ENCODE measurements at places on chromosomes 6 and 20.
A peak's percentile ranks its signal among the peaks of the same experiment; 100 is the strongest.

- peak; percentile 2 for DNase-seq
Observed at GRCh38 chr6:124719913-124720312, 242.3 kb upstream of the RNF217 start.

DNA sequence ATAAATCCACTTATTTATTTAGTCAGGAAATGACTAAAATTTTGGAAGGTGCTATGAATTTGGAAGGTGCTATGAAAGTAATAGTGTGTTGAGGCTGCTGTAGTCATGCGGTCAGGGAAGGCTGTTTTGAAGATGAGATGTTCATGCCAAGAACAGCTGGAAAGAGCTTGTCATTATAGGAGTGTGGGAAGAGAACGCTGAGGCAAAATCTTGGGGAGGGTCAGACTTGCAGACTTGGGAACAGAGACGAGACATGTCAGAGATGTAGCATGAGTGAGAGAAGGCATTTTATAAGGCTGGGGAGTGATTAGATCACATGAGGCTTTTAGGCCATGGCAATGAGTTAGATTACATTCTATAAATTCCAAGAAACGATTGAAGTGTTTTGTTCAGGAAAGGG lies 124.0 kb upstream of the B3GAT2 start:
- DNase-seq = no peak

- DNase-seq = no peak
Observed at GRCh38 chr6:108944071-108944470, 95.8 kb downstream of the ARMC2 start.

- no peak for DNase-seq
Observed at GRCh38 chr6:144515761-144516160, 230.6 kb downstream of the UTRN start.

- no peak for DNase-seq
Observed at GRCh38 chr20:41382791-41383305, 16.2 kb upstream of the EMILIN3 start.

- no peak for DNase-seq
Observed at GRCh38 chr20:1528811-1529210, 28.7 kb downstream of the SIRPD start.

DNA sequence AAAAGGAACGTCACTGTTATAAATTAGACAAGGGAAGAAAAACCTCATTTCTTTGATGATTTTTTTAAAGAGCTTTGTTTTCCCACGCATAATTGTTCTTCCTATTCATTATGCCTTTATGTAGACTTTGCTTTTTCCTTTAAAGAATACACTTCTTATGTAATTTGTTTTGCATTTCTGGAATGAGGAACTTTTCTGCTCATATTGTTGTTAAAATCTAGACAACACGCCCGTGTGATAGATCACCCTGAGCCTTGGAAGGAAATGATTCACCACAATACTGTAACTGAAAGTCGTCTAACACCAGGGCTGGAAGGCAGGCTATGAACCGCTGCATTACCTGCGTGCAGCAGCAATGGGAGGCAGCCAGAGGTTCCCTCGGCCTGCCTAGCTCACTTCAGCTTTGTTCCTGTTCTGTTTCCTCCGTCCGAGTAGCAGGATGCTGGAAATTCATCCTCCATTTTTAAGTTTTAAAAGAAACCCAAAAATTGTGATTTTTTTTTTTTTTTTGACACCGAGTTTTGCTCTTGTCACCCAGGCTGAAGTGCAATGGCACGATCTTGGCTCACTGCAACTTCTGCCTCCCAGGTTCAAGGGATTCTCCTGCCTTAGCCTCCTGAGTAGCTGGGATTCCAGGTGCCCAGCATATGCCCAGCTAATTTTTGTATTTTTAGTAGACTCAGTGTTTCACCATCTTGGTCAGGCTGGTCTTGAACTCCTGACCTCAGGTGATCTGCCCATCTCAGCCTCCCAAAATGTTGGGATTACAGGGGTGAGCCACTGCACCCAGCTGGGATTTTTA lies 49.6 kb upstream of the ZNF217 start:
- DNase-seq = peak; percentile 5

- DNase-seq = peak; percentile 10
Observed at GRCh38 chr6:88089708-88090107, 42.1 kb downstream of the SPACA1 start.

DNA sequence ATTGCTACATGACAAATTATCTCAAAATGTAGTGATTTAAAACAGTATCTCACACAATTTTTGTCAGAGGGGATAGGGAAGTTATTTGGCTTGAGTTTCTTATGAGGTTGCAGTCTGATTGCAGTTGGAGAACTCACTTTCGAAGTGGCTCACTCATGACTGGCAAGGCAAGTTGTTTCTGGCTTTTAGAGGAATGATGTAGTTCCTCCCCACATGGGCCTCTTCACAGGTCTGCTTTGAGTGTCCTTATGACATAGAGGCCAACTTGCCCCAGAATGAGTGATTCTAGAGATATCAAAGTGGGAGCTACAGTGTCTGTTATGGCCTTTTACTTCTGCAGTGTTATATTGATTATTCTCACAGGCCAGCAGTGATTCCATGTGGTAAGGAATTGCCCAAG lies 6.1 kb downstream of the DOP1A start:
- DNase-seq = no peak

DNA sequence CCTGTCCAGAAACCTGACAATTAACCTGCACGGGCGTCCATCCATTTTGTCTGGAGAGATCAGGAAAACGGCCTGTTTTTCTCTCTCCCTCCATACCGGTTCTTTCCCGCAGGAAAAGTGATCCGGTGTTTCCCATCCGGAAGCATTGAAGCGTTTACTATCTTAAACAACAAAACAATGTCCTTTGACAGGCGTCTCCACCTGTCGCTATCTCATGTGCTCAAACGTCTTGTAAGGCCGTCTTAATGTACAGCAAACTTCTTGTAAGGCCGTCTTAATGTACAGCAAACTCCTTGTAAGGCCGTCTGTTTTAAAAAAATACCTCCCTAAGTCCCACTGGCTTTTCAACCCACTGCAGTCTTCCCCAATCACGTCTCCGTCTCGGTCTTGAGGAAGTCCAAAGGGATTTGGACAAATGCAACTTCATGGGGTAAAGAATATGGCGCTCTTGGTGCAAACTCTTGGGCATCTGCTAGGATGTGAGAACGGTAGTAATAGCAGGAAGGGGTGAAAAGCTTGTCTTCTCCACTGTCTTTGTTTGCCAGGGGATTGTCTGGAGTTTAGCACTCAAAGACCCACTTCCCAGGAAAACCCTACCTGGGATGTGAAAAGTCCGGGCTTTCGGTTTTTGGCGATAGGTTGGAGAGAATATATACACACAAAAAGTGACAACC lies 29.9 kb upstream of the TRIM27 start:
- peak; percentile 27 for DNase-seq

GRCh38 chr20:20890751-20891150 lies 178.3 kb upstream of the RALGAPA2 start:
- DNase-seq = no peak

DNA sequence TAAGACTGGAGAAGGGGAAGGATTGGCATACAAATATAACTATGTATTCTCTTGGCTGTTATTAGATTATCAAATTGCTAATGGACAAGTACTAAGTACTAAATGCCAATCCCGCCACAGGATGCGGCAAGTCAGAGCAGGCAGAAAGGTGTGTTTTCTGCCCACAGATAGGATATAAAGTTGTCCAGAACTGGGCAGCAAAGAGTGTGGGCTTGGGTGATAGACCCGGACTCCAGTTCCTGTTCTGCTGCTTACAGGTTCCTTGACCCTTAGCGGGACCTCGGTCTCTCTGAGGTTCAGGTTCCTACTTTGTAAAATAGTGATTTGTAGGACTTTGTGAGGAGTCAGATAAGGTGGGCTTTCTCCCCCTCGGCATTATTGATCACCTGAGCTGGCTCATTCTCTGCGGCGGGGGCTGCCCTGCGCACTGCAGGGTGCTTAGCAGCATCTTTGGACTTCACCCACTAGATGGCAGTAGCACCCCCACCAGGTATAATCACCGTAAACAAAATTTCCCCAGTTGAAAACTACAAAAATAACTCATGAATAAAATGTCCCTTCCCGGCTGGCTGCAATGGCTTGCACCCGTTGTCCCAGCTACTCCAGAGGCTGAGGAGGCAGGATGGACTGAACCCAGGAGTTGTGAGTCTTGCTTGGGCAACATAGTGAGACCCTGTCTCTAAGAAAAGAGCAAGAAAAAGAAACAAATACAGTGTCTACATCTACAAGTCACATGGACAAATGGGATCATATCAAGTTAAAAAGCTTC lies 193.1 kb downstream of the DOK5 start:
- DNase-seq = peak; percentile 47

- peak; percentile 40 for DNase-seq
Observed at GRCh38 chr6:90350689-90351554, 54.3 kb upstream of the BACH2 start.

DNA sequence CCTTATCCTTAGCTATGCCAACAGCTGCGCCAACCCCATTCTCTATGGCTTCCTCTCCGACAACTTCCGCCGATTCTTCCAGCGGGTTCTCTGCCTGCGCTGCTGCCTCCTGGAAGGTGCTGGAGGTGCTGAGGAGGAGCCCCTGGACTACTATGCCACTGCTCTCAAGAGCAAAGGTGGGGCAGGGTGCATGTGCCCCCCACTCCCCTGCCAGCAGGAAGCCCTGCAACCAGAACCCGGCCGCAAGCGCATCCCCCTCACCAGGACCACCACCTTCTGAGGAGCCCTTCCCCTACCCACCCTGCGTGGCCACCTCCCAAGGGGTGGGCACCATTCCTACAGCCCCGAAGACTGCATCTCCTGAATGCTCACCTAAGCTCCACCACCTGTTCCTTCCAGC lies 1.3 kb downstream of the SSTR4 start:
- DNase-seq = no peak

DNA sequence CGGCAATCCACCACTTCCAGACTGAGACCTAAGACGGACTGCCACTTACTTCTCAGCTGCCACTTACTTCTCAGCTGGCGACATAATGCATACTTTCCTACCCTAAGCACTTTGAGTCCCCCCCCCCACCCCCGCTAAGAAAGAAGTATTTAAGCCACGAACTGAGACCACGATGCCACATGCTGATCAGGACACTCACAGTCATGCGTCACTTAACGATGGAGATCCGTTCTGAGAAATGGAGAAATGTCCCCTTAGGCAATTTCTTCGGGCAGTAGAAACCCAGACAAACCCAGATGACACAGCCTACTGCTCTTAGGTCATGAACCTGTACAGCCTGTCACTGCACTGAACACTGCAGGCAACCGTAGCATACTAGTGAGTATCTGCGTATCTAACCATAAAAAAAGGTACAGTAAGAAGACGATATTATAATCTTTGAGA lies 690 bp downstream of the IFNGR1 start:
- DNase-seq = peak; percentile 63

DNA sequence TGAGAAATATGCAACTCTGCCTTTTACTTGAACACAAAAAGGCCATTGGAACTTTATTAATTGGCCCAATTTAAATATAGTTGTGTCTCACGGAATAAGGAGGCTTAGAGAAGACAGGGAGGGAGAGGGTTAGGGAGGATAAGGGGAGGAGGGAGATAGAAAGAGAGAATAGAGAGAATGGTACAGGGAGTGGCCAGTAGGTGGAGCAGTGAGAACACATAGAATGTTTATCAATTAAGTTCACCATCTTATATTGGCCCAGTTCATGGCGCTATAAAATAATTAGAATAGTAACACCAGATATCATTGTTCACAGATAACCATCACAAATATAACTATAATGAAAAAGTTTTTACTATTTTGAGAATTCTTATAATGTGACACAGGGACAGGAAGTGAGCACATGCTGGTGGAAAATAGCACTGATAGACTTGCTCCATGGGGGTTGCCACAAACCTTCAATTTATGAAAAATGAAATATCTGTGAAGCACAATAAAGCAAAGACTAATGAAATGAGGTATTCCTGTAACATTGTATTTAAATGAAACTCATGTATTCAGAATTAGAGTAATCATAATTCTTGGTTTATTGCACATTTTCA lies 374.1 kb upstream of the MANEA start:
- peak; percentile 70 for DNase-seq

DNA sequence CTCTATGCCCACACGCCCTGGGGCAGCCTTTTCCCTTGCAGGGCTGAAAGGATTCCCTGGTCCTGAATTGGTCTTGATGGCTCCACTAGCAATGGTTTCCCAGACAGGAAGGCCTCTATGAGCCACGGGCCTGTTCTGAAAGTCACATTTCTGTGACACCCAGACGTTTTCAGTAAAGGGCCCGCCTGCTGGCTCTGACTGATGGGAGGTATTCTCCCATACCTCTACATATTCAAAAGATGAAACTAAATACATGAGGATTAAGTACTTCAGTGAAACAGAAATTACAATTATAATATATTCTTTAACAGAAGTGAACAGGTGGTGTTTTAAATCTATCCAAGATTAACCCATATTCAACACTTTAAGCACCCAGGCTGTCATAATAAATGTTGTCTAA lies 629.8 kb downstream of the CDH26 start:
- no peak for DNase-seq

GRCh38 chr20:62616728-62617621 lies 25.3 kb upstream of the SLCO4A1 start:
- peak; percentile 60 for DNase-seq

- DNase-seq = no peak
Observed at GRCh38 chr6:119322715-119323350, 26.7 kb downstream of the MAN1A1 start.

- no peak for DNase-seq
Observed at GRCh38 chr6:133207754-133208153, 33.4 kb upstream of the EYA4 start.

Measured in mesendoderm (in vitro differentiated cells).